ENCODE measurements at places on chromosomes 16 and 17.

- no peak for DNase-seq
Observed at GRCh38 chr17:2980904-2981246, 82.5 kb downstream of the OR1D5 start.

DNA sequence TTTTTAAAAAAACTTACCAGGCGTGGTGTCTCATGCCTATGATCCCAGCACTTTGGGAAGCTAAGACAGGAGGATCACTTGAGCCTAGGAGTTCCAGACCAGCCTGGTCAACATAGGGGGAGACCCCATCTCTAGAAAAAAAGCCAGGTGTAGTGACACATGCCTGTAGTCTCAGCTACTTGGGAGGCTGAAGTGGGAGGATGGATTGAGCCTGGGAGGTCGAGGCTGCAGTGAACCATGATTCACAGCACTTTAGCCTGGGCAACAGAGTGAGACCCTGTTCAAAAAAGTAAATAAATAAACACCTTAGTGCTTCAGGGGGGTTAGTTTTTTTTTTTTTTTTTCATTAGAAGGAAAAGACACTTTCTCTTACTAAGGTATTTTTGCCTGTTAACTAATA is 58.9 kb upstream of the LRRC37A3 start:
- DNase-seq, result no peak

DNA sequence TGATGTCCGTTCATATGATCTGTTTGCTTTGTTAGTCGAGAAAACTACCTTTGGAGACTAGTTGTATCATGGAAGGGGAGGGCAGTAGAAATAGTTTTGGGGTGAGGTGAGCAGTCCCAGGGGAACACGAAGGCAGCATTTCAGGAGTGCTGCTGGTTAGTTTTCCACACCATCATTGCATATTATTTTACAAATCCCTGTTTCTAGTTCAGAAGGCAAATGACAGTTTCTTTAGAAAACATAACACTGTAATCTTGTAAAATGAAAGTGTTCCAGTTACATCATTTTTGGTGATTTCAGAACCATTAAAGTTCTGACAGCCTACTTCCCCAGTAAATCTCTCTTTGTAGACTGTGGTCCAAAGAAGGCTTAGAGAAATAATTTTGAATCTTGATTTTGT is 25.4 kb downstream of the BANP start:
- DNase-seq, result no peak

GRCh38 chr16:3776316-3776715 is 59.0 kb upstream of the TRAP1 start:
- no peak for DNase-seq

DNA sequence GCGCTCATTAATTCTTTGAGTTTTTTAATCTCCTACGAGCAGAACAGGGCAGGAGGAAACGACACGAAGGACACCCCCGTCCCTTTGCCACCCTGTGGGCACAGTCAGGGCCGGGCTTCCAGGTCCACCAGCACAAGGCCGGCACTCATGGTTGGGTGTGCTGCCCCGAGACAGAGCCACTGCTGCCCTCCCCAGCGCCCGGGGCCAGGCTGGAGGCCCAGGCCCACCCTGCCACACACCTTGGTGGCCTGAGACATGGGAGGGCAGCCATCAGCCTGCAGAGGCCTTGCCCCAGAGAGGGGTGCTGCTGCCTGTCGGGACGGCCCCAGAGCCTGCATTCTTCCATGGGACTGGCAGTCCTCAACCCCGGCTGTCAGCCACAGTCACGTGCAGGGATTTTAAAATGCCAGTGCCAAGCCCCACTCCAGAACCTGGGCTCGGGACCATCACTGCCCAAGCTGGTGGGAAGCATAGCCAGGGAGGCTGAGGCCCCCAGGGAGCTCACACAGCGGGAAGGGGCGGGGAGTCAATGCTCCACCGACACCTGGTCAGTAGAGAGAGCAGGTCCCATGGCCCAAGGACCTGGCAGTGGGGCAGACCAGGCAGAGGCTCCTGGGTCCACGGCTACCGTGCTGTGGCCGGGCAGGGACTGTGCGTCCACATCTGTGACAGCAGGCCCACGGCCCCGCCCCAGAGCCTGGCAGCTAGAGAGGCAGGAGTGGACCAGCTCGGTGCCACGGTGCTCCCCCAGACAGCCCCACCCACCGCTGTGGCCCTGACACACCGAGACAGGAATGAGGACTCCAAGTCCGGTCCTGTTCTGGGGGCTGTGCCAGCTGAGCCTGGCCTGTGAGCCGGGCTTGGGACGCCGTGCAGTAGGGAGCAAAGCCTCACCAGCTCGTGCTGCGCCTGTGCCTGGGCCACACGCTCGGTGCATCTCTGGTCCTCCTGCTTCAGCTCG is 27.5 kb downstream of the CEP131 start:
- DNase-seq, result no peak

- DNase-seq, result no peak
Observed at GRCh38 chr16:59733321-59733720, 999.2 kb upstream of the GOT2 start.

GRCh38 chr16:89359264-89360147 is 130.9 kb downstream of the ANKRD11 start:
- DNase-seq, result no peak

- no peak for DNase-seq
Observed at GRCh38 chr16:85112364-85112763, at the start of gene CIBAR2. CIBAR2 (minus strand) TSS chr16:85112472; CDS start chr16:85112352, 120 bp downstream.

DNA sequence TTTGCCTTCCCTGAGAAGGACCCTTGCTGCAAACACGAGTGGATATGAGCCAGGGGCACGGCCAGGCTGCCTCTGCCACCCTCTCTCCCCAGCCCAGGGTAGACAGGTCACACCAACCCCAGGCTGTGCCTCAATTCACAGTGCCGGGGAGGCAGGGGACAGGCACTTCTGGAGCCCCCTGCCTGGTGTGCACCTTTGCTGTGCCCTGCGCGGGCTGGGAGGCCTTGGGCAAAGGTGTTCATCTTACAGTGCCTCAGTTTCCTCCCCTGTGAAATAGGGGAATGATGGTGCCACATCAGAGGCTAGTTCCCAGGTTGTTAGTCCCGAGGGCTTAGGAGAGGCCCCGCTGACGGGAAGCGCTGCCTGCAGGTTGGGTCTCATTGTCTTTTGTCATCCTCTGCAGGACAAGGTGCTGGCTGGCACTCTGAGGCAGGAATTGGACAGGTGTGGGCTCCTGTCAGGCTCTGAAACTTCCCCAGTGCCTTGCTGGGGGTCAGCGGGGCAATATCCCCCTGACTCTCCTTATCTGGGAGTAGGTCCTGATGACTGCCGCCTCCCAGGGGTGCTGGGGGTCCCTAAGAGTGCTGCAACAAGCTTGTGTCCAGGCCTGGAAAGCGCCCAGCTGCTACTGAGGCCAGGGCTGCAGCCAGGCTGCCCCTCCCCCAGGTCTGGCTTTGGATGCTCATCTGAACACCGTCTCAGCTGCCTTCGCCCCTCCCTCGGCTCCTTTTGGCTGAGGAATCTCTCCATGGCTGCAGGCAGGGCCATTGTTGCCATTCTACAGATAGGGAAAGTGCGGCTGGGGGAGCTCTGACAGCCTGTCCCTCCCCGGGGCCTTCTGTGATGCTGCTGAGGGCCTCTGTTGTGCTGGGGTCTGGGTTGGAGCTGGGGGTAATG is 3.1 kb downstream of the PRSS21 start:
- no peak for DNase-seq

DNA sequence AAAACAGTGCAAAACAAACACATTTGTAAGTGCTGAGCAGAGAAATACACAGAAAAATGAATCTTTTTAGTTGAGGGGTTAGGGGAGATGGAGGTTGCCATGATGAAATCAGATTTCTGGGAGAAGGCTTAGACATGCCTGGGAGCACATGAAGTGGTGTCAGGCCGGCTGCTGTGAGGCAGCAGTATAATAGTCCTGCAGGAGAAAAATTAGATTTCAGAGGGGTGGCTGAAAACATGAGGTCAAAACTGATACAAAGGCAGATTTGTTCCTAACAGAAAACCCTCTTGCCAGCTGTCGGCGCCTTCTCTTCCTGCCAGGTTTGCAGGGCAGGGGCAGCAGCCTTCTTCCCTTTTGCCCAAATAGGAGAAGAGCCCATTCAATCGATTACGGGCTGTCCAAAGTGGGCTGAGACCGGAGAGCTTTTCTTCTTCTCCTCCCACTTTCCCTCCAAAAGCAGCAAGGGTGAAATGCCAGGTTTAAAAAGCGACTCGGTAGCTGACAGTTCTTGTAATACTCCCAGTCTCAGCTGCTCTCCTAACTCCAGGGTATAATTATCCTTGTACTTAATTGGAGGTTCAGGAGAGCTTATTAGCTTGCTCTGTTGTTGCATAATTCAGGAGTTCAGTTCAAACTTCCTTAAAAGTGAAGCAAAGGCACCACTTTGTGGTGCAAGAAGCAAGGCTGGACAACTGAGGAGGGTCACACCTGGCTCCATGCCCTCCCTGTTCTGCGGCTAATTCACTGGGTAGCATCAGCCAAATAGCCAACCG is 80.0 kb downstream of the PCTP start:
- no peak for DNase-seq

GRCh38 chr16:71371237-71371636 is 12.7 kb downstream of the CALB2 start:
- DNase-seq, result no peak
